Activated effector memory CD4-positive, alpha-beta T cell treated with anti-CD3 and anti-CD28 coated beads, Interleukin-2, amount 50 U/mL, for 16 hours (primary cell): ENCODE measurements at places on chromosomes 16 and 17.

DNA sequence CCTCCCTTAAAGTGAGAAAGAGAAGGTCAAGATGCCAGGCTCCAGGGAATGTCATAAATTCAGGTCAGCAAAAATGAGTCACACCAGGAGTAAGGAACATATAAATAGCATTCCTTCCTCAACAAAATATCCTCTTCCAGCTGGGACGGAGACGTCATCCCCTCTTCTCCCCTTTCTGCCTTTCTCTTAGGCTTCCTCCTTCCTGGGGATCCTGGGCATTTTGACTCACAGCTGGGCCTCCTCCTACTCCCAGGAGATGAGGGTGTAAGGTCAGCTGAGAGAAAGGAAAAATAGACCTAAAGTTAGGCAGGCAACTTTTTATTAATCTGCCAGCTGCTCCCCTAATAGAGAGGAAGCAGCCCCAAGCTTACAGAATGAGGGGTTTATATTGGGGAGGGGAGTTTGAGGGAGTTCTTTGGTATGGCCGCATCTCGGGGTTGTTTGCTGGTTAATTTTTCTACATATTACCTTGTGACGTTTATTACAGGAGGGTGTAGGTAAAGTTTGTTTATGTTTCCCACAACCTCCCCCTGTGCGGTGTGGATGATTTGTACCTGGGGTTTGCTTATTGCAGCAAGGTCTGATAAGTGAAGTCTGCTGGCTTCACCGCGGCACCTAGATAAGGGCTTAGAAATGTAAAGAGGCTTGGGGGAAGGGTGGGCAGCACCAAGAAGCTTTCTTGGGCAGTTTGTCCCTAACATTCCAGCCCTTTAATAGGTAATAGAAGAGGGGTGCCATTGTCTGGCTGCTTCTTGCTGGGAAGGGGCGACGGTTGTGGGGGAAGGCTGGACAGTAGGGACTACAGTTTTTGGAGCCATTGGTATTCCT is 7.1 kb upstream of the ZNF747 start:
- DNase-seq: no peak

DNA sequence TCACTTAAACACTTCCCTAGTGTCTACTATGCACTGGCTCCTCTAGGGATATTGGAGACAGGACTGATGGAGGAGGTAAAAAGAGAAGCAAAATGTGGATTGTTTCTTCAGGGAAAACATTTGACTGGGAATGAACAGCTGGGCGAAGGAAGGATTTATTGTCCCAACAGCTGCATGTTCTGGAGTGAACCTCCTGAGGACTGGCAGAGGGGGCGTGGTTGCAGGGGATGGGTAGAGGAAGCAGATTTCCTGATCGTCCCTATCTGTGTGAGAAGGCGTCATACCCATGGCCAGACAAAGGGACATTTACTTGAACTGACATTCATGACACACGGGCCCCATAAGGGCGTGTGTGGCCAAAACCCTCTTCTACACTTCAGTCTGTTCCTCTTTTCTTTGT is 321.5 kb downstream of the MAP2K4 start:
- DNase-seq: no peak

DNA sequence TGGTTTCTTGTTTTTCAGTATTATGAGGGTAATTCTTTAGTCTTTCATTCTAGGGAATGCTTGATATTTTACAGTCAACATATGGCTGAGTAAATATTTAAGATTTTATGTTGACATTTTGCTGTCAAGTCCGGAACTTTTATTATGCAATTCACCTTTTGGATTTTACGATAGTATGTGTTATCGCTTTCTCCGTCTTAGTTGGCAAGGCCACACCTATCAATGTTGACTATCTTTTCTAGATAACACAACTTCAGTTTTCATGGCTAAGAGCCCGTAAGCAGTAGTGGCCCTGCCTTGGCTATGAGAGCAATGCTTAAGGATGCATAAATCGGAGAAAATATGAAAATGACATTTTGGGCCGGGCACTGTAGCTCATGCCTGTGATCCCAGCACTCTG is 39.5 kb upstream of the CDH13 start:
- no peak for DNase-seq

DNA sequence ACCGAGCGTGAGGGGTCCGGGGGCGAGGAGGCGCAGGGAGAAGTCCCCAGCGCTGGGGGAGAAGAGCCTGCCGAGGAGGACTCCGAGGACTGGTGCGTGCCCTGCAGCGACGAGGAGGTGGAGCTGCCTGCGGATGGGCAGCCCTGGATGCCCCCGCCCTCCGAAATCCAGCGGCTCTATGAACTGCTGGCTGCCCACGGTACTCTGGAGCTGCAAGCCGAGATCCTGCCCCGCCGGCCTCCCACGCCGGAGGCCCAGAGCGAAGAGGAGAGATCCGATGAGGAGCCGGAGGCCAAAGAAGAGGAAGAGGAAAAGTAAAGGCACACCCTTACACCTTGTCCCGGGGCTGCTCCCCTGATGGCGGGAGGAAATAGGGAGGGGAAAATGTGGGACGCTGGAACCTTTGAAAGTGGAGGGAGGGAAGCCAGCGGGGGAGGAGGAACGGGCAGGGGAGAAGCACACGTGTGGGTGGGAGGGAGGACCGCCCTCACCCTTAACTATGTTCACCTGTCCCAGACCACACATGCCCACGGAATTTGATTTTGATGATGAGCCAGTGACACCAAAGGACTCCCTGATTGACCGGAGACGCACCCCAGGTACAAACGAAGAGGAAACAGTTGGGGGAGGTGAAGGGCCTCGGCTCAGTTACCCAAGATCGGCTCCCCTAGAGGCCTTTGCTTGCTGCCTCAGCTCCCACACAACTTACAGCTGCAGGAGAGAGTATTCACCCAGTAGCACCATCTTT is 916 bp downstream of the PAGR1 start:
- DNase-seq: peak; percentile 84

- peak; percentile 92 for DNase-seq
Observed at GRCh38 chr17:63698886-63699637, 863 bp downstream of the LIMD2 start.

DNA sequence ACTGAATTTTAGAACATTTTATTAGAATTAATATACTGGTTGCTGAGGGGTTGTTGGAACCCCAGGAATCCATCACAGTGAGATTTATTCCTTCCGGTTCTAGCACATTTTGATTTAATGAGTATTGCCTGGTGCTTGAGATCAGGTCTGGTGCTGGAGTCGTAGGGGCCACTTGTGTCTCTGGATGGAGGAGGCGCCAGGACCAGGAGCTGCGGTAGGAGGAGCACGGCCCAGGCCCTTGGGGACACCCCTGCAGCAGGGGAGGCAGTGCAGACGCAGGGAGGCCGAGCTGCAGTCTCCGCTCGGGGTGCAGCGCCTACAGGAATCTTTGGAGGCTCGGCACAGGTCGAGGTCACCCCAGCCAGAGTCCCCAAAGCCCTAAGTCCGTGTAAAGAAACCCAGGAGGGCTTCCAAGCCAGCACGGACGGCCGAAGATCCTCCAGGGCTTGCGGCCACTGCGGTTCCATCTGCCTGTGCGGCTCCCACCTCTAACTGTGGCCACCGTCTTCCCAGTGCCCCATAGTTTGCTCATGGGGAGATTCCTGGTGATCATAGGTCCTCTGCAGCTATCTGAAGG is 66.2 kb upstream of the CREBBP start:
- peak; percentile 38 for DNase-seq

GRCh38 chr16:12043953-12044352 is 67.4 kb downstream of the SNX29 start:
- no peak for DNase-seq

DNA sequence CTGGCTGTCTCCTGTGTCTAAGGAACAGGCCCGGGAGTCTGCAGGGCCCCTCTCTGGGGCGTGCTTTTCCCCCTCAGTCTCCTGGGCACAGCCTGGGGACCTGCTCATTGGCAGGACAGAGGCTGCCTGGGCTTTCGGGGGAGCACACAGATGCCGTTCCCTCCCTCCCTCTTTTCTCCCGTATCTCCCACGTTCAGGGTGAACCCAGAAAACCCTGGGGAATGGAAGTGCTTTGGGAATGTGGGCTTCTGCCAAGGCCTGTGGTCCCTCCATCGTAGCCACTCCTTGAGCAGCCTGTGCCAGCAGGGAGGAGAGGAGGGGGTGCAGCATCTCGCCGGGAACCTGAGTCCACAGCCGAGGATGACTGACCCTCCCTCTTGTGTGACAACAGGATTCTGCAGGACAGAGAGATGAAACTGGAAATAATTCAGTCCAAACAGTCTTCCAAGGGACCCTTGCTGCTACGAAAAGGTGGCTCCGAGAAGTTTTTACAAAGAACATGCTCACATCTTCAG is 52.0 kb downstream of the RNF213 start:
- peak; percentile 38 for DNase-seq

GRCh38 chr16:1300664-1301476 is 8.6 kb upstream of the UBE2I start:
- DNase-seq: peak; percentile 90

- no peak for DNase-seq
Observed at GRCh38 chr16:88070341-88070740, 119.1 kb downstream of the BANP start.

GRCh38 chr17:66837226-66837625 is 2.3 kb downstream of the CACNG5 start:
- no peak for DNase-seq
